ENCODE measurements at places on chromosomes 1 and 21.
A peak's percentile ranks its signal among the peaks of the same experiment; 100 is the strongest.

GRCh38 chr1:30743584-30744059 lies 14.0 kb downstream of the LAPTM5 start:
- DNase-seq, result peak; percentile 89

- DNase-seq, result no peak
Measured at GRCh38 chr1:173853074-173853473, 14.7 kb downstream of the GAS5 start.

DNA sequence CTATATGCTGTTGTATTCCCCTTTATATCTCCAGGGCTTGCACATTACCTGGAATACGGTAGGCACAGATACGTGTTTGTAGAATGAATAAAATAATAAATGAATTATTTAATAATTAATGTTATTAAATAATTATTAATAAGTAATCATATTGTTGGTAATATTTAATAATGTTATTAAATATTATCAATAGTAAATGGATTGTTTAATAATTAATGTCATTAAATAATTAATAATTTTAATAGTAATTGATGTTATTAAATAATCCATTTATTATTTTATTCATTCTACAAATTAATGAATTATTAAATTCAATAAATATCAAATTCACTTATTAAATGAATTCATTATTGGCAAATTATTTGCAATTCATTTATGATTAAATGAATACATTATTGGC lies 175.1 kb downstream of the MATN1 start:
- DNase-seq, result no peak

DNA sequence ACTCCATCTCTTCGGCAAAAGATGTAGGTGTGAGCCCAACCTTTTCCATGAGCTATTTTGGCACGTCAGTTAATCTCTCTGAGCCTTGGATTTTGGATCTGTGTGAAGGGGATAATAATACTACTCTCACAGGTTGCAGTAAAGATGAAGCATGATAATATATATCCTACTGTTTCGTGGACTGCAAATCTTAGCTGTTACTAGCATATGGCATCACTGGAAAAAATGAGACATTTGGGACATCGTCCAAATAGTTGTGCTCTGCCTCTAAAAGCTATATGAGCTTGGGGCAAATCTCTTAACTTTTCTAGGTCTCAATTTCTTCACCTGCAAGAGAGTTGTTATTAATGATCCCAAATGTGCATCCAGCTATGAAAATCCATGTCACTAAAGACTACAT lies 147.4 kb upstream of the ZRANB2 start:
- DNase-seq, result no peak

DNA sequence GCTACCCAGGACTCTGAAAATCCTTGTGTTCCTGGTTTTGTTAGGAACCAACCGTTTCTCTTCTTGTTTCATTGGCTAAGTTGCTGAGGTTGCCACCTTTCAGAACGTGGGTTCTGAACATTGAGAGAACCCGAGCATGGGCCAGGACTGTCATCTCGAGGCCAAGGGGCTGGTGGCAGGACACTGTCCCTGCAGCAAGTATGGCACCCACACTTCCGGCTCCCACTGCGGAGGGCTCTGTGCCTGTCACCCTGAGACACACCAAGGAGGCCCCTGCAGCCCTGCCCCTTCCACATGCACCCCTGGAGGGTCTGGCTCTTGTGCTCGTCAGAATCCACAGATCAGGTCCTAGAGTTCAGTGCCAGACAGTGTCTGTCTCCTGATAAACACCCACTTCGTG lies 39.1 kb upstream of the LRRC3 start:
- no peak for DNase-seq

DNA sequence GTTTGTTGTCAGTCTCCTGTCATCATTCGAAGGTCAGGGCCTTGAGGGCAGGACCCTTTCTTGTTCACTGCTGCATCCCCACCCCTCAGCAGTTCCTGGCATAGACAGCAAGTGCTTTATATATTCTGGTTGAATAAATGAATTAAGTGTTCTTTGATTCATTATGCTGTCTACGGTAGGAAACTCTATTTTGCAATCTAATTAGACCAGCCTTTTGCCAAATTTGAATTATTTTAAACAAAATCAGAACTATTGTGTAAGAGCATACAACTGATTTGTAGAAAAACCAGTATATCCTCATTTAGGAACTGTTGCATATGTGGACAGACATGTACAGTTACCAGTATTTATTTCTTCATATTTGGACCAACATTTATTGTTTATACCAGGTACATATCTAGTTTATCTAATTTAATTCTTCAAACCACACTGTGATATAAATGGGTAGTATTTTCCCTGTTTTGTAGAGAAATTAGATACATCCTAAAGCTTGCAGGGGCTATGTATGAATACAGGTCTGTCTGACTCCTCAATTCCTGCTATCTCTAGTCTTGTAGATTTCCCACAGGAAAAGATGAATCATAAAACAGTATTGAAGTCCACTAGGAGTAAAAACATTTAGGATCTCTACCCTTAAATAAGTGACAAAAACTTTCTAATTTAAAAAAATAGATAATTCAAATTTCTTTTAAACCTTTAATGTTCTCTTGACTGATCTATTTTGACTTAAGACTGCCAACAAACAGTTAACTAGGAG lies 10.4 kb downstream of the MGST3 start:
- DNase-seq, result no peak

GRCh38 chr1:221778535-221779142 lies 36.8 kb upstream of the DUSP10 start:
- peak; percentile 77 for DNase-seq

GRCh38 chr1:202411422-202411821 lies 62.9 kb downstream of the PPP1R12B start:
- DNase-seq, result no peak

GRCh38 chr1:21653744-21654100 lies 15.4 kb downstream of the RAP1GAP start:
- no peak for DNase-seq

- no peak for DNase-seq
Measured at GRCh38 chr1:3001471-3002348, 19.6 kb upstream of the ACTRT2 start.

DNA sequence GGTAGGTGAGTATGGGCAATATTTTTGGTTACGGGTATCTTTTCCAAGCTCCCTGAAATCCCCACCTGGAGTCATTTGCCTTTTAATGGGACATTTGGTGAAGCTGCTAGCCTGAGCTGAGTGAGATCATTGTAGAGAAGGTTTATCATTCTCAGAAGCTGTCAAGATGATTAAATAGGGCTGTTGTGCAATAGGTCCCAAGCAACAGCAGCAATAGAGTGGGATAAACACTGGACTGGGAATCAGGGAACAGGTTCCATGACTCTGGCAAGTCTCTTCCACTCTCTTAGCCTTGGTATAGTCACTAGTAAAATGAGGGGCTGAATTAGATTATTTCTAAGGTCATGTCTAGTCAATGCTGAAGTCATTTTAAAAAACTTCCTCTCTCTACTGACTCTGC lies 30.3 kb upstream of the FAM78B start:
- DNase-seq, result no peak

DNA sequence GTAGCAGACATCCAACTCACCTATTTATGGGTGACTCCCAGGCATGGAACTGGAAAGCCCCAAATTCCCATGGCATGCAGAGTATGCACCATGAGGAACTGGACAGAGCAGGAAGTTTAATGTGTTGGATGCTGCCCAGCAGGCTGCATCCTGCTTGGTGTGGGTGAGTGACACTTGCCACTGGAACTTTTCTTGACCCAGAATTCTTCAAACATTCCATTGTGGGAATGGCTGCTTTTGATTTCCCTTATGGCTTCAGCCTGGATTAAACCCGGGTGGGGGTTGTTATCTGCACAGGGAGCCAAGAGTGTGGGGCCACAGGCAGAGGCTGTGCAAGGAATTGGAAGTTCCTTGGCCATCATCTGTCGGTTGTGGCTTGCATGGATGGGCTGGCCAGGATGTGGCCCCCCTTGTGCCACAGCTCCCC lies 26.9 kb upstream of the BACE2 start:
- no peak for DNase-seq

DNA sequence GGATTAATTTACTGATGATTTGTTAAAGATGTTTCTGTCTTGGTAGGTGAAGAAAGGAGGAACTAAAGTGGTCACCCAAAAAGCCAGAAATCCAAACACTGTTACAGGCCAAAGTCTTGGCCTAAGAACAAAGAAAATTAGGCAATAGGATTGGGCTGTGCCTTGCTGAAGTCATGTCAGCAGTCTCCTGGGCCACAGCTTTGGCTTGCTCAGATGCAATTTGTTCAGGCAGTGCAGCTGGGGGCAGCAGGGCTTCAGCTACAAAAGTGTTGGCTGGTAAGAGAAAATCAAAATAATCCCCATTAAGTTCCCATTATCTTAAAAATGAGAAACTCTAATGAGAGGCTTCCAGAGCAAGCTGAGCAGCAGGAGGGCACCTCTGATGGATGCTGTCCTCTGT lies 14.0 kb upstream of the RAP1A start:
- DNase-seq, result no peak

GRCh38 chr1:240712014-240712731 lies 100.2 kb upstream of the GREM2 start:
- no peak for DNase-seq

GRCh38 chr1:94549706-94550105 lies 8.1 kb upstream of the F3 start:
- DNase-seq, result no peak

GRCh38 chr21:28256420-28256831 lies 736.3 kb downstream of the LTN1 start:
- no peak for DNase-seq

DNA sequence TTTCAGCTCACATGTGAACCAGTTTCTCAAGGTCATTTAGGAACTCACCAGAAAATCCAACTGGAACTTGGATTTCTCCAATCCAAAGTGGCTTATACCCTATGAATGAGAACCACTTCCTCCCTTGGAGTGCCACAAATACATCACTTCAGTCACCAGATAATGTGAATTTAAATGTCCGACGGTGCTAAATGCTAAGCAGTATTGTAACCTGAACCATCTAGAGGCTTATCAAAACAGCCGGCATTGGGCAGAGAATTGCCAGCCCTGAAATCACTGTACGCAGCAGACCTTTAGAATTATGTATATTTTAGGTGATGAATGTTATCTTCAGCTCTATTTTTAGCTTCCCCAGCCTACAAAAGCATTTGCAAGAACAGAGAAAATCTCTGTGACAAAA lies 76.8 kb upstream of the COX20 start:
- no peak for DNase-seq

DNA sequence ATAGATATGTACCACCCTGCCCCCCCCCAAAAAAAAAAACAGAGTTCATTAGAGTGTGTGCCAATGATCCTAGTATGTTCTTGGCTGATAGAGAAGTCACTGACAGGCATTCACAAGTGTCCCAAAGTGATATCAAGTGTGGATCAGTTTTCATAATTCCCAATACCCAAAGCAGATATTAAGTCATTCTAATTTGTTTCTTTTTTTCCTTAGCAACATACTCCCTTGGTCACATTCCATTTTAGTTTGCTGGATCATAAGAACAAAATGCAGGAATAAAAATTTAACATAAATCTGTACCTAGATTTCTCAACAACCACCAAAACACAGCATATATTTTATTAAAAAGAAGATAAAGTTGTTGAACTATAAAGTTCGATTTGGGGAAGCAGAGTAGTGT lies 129.8 kb upstream of the PALMD start:
- DNase-seq, result no peak

GRCh38 chr1:196361112-196361714 lies 247.0 kb downstream of the KCNT2 start:
- DNase-seq, result no peak

DNA sequence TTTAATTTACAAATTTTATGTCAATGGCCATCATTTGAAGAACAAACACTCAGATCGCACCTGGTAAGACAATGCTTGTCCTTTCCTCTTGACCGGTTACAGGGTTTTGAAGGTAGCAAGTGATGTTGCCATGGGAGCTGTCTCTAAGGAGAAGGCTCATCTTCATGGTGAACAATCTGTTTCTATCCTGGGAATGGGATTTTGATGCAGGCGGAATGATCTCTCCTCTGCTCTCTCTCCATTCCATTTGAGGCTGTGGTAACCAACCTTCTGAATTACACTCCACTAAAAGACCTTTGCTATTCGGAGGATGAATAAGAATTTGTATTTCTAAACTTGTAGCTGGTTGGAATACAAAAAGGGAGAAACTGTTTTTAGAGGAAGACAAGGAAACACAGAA lies 57.9 kb upstream of the SLC5A9 start:
- DNase-seq, result no peak

DNA sequence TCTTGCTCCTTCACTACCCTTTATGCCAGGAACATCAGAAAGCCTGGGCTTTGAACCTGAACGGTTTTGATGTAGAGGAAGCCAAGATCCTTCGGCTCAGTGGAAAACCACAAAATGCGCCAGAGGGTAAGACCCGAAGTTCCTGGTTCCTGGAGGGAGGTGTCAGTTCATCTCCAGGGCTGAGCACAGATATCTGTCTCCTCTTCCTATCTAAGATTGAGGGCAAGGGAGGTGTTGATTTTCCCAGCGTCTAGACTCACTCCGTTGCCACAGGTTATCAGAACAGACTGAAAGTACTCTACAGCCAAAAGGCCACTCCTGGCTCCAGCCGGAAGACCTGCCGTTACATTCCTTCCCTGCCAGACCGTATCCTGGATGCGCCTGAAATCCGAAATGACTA lies 915 bp downstream of the CDC20 start:
- no peak for DNase-seq

DNA sequence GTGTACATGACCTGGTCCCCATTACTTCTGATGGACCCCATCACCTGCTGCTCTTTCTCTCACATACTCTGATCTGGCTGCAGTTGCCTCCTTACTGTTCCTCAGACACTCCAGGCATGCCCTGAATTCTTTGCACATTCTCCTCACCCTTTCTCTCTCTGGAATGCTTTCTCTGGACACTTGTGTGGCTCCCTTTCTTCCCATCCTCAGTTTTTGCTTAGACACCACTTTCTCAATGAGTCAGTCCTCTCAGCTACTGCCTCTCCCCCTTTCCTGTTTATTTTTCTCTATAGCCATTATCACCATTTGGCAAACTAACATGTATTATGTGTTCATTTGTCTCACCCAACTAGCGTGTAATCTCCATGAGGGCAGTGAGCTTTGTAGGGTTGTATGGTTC lies 28.1 kb downstream of the PLXNA2 start:
- no peak for DNase-seq

DNA sequence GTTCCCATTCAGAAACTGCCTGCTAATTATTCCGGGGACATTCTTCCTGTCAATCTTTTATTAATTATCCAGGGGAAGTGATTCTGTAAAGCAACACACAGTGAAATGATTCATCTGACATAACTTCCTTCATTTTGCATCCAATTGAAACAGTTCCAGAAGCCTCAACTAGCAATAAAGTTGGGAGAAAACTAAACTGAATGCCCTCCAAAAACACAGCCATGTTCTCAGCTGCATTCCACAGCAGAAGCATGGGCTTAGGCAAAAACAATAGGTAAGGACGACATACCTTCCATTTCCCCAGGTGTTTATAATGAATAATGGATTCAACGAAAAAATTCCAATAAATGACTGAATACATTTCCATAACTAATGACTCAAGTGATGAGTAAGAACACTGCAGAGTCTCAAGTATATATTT lies 36.9 kb upstream of the TARBP1 start:
- no peak for DNase-seq

DNA sequence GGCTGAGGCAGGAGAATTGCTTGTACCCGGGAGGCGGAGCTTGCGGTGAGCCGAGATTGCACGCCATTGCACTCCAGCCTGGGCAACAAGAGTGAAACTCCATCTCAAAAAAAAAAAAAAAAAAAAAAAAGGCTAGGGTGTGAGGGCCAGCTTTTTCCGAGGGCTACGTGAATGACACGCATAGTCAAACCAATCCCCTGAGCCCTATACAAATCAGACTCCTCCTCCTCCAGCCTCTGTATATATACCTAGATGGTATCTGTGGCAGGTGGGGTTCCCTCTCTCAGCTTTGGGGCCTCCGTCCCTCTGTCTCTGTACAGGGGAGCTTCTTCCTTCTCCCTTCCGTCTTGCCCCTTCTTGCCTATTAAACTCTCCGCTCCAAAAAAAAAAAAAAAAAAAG lies 6.7 kb downstream of the S100A16 start:
- DNase-seq, result no peak

Data from activated CD4-positive, alpha-beta T cell treated with anti-CD3 and anti-CD28 coated beads, Interleukin-10, Interleukin-2, amounts not matched to agents 100 ng/mL and 50 ng/mL, durations not matched to agents 16 hours and 8 hours (primary cell).